ENCODE measurements at places on chromosomes 13 and 19.

GRCh38 chr13:34361560-34361959 lies 543.6 kb downstream of the RFC3 start:
- no peak for DNase-seq

DNA sequence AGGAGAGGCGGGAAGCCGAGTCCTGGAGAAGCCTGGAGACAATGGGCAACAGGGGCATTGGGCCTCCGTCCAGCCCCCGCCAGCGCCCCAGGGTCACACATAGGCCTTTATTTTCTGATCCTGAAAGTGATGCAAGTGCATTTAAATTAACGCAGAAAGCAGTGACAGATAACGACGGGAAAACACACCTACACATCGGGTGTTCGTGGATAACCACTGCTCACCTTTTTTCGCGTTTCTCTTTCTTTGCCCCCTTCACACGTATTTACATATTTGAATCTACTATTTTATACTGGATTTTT lies 30.4 kb upstream of the GRTP1 start:
- DNase-seq = no peak

- DNase-seq = no peak
Measured at GRCh38 chr19:7806234-7806633, 23.8 kb upstream of the EVI5L start.

- DNase-seq = no peak
Measured at GRCh38 chr13:59111751-59112171, 1052.0 kb downstream of the DIAPH3 start.

DNA sequence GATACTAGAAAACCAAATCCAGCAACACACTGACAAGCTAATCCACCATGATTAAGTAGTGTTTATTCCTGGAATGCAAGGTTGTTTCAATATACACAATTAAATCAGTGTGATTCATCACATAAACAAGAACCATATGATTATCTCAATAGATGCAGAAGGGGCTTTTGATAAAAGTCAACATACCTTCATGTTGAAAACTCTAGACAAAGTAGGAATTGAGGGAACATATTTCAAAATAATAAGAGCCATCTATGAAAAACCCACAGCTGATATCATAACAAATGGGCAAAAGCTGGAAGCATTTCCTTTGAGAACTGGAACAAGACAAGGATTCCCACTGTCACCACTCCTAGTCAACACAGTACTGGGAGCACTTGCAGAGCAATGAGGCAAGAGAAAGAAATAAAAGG lies 213.6 kb upstream of the CSNK1A1L start:
- DNase-seq = no peak

DNA sequence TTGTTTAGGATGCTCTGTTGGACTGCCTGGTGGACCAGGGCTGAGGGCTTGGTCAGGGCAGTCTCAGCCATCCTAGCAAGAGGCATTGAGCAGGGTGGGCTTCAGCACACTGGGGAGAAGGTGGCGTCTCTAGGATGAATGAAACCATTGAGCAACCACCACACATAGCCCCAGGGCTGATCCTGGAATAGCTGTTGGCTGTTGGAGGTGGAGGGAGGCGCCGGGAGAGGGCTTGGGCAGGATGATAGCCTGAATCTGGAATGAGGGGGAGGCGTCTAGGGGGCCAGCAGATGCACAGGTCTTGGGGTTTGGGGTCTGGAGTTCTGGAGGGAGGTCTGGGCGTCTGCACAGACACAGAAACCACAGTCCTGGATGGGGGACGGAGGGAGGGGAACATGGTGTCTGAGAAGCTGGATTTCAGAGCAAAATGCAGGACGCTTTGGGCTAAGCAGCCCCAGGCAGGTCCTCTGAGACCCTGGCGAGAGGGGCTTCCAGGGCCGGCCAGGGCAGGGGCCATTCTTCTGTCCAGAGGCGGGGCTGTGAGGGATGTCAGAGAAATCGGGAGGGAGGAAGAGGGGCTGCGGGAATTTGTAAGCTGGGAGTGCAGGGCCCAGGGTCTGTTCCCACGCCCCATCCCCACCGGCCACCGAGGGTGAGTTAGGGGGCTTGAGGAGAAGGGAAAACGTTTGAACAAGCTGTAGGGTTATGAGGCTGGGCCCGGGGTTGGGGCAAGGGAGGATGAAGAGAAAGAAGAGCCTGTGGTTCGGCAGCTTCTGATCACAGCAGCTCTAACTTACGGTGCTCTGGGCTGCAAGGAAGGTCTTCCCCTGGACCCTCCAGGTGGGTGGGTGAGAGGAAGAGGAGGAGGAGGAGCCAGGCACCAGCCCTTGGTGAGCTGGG lies 5.2 kb downstream of the TRAPPC5 start:
- DNase-seq = no peak

DNA sequence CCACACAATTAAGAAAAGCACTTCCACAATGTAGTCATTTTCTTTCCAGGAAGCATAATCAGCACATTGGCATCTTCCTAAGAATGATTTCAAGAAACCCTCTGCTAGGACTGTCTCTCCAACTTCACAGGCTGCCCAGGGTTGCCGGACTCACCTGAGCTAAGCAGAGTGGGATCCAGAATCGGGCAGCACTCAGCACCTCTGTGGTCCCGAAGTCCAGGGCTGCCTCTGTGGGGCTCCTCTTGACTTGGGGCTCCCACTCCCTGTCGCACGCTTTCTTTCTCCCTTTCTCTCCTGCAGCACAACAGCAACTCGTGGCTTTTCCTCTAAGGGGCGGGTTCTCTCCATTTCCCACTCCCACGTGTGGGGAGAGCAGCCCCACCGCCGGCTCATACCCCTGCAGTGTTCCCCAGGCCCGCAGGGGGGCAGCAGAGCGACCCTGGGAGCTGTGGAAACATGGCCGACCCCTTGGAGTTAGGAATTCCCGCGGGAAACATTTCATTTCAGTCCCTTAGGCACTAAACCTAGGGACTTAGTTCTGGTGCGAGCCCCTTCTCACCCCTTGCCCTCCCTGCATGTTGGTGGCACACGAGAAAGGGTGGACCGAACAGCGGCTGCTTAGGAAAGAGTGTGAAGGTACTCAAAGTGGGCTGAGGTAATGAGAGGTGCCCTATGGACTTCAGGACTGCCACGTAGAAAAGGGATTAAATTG lies at the start of gene TMEM272:
Gene TMEM272 (minus strand): TSS at position 316 of the 712 bp plus-strand sequence. CDS start 6,647 bp downstream, outside the sequence.
- DNase-seq = peak; percentile 69

GRCh38 chr19:19486343-19487076 lies 28.8 kb downstream of the TSSK6 start:
- DNase-seq = no peak

DNA sequence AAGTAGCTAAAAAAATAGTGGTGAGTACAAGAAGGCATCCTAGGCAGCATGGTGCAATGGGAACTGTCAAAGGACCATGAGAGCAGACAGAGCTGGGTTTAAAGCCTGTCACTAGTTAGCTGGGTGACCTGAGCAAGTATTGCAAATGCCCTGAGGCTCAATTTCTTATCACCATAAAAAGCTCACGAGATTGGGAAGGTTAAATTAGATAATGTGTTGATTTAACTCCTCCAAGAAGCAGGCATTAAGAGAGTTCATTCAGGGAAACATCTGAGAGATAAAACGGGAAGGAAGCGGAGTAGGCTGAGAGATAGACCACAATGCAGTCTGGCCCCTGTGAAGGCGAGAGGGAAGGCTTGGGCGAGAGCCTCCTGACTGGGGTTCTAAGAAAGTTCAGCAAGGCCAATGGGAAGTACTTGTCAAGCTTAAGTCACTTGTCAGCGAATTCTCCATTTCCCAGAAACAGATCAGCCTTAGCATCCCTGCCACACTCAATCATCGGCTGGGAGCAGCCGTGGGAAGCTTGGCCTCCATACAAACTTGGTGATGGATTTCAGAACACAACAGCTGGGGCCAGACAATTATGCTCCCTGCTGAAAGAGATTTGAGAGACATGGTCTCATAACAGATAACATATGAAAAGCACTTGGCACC lies 105.5 kb downstream of the POU4F1 start:
- DNase-seq = no peak

GRCh38 chr19:40693150-40693788 lies 2.8 kb upstream of the NUMBL start:
- DNase-seq = no peak

GRCh38 chr13:44693156-44693764 lies 117.1 kb upstream of the TSC22D1 start:
- DNase-seq = no peak

GRCh38 chr19:34926361-34926684 lies 380 bp upstream of the ZNF30 start:
- no peak for DNase-seq

DNA sequence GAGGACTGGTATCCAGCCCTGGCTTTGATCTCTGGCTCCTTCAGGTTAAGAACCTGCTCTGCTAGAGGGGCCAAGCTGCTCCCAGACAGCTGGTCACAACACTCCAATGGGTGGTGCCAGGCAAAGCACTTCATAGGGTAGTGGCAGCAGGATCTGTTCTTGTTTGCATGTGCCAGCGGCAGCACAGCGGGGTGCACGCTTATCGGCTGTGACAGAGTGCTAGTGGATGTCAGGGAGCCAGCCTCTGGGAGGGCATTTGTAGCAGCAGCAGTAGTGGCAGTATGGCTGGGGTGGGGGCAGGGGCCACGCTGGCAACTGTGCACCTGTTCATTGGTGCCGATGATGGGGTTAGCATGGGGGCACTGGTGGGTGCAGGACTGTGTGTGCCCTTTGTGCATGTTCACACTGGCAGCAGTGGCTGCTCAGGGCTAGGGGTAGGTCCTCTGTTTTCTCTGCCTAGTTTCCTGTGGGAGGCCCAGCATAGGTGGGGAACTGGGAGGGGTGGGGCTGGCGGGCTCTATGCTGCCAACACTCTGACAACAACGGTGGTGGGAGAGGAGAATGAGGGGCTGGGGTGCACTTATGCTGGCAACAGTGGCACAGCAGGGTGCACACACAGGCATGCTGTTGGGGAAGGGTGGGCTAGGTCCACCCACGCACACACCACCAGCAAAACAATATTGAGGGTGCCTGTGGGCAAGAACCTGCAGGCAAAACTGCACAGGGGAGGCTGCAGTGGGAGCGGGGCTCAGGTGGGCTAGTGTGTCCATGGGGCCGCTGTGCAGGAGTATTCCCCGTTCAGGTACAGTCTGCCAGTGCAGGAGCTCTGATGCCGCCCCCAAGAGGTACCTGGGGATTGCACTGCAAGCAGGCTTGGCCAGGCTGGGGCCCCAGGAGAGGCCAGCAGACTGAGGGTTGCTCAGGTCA lies 19.3 kb downstream of the AP1M1 start:
- DNase-seq = no peak

GRCh38 chr13:24709186-24709913 lies 29.1 kb downstream of the ATP12A start:
- DNase-seq = no peak

DNA sequence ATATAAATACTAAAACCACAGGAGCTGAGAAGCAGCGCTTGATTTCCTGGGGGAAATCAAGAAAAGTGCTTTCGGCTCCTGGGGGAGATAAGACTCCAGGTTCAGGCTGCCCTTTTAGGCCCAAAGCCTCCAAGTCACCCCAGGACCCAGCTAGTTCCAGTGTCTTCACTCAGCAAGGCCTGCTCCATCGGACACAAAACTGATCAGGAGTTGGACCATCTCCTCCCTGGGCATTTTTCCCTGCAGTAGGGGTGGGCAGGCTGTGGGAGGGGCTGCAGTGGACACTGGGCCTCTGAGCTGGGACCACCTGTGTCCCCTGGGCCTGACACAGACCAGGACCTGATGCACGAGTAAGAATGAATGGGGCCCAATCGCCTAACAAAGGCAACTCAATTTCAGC lies 15.2 kb downstream of the C19orf12 start:
- no peak for DNase-seq

- no peak for DNase-seq
Measured at GRCh38 chr13:39862900-39863299, 207.4 kb downstream of the COG6 start.

- no peak for DNase-seq
Measured at GRCh38 chr13:103243495-103243894, 177.3 kb upstream of the SLC10A2 start.

- DNase-seq = no peak
Measured at GRCh38 chr13:112071723-112072533, 5.0 kb downstream of the SOX1 start.

DNA sequence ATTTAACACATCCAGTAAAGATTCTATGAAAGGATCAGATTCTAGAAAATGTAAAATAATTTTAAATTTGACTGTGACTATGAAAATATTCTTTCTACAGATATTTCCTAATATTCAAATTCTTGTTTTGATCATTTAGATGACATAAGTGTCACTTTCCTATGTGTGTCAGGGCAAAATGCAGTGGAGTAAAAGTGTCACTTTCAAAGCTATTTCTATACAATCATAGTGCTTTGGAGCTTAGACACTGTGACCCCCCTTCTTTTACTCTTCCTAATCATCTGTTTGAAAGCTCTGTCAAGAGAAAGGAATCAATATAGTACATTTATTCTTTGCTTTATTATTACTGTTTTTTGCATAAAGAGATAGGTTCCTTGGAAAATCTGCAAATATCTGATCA lies 492.0 kb downstream of the DCT start:
- DNase-seq = no peak

DNA sequence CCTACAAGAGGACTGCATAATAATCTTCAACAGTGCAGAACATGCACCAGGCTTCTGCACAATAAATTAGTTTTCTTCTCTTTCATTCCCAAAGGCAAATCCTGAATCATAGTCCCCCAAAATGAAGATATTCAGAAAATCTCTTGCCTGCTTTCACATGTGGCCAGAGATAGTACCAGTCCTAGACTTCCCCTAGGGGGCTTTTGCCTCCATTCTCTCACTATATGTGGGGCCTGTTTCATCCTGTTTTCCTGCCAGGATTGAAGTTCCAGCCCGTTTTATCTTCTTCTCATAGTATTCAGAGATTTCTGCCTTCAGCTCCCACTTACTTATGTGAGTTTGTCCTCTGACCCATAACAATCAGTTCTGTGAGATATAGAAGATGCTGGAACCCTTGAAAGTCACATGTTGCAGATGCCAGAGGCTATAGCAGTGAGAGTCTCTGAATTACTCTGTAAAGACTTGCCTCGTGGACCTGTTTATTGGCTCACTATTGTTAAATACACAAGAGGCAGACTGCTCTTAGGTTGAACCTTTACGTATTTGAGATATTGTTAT lies 421.9 kb upstream of the PCDH9 start:
- no peak for DNase-seq

- DNase-seq = no peak
Measured at GRCh38 chr19:15248106-15248505, 15.9 kb upstream of the EPHX3 start.

DNA sequence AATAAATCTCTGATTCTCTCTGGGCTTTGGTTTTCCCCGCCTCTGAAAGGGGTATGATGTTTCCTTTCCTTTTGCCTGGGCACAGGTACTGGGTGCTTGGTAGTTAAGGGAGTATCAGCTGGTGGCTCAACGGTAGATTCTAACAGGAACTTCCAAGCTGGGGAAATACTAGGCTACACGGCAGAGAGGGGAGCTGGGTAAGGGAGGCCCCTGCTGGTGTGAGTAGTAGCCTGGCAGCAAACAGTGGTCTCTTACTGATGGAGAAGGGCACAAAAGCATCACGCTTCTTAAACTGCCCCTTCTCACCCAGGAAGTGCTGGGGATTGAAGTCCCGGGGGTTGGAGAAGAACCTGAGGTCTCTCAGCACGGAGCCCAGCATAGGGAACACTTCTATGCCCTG lies 26.9 kb upstream of the CYP2A7 start:
- no peak for DNase-seq

DNA sequence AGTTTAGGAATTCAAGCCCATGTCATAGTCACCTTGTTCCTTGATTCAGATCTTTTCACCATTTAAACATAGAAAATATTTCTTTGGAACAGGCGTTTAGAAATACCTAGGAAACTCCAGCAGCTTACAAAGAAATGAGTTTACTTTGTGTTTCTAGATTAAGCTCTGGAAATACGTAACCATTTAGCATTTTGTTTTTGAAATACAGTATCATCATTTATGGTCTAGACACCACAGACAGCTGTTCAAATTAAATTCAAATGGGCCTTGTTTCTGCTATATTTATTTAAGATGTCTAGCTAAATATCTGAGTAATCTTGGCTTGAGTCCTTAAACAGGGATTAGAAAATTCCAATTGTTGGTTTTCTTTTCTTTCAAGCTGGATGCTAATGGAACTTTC lies 228.5 kb downstream of the NDFIP2 start:
- DNase-seq = no peak
